ENCODE measurements at places on chromosomes 11 and 22.

DNA sequence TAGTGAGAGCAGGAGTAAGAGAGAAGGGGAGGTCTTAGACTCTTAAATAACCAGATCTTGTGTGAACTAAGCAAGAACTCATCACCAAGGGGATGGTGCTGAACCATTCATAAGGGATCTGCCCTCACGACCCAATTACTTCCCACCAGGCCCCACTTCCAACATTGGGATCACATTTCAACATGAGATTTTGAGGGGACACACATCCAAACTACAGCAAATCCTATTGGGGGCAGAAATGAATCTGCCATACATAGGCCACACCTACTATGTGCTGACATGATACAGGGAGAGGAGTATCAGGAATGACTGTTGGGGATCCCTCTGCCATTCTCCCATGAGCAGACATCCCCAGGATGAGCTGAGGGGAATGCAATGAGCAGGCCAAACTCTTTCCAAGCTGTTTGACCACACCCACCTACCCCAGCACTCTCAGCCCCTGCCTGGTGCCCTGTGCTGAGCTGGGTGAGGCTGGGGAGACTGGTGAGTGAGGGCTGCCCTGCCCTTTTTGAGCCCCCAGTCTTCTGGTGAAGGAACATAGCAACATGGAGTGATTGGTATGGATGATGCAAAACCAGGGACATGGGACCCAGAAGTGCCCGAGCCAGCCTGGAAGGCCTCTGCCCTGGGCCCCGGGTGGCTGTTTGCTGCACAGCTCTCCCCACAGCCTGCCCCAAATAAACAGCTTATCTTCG lies 1.2 kb upstream of the GTSE1 start:
- DNase-seq: no peak

DNA sequence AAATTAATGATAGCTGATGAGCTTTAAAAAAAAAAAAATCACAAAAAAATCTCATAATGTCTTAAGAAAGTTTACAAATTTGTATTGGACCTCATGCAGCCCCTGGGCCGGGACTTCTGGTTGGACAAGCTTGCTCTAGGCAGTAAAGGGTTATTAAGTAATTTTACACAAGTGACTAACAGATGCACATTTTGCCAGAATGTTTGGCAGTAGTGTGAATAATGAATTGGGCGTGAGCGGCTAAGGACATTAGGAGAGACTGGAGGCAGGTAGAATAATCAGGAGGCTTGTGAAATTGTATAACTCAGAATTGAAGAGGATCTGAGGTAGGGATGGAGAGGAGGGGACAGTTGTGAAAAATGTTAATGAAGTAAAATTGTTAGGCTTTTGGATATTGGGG lies 77.4 kb downstream of the HIPK3 start:
- no peak for DNase-seq

GRCh38 chr11:119643876-119644225 lies 85.1 kb downstream of the NECTIN1 start:
- no peak for DNase-seq

DNA sequence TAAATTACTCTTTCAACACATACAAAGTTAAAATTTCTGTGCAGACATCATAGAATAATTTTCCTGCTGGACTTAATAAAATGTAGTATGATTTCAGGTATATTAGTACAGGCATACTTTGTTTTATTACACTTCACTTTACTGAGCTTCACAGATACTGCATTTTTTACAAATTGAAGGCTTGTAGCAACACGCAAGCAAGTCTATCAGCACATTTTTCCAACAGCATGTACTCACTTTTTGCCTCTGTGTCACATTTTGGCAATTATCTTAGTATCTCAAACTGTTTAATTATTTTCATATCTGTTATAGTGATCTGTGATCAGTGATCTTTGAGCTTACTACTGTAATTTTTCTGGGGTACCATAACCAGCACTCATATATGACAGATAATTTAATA lies 44.5 kb downstream of the BBOX1 start:
- DNase-seq: no peak

DNA sequence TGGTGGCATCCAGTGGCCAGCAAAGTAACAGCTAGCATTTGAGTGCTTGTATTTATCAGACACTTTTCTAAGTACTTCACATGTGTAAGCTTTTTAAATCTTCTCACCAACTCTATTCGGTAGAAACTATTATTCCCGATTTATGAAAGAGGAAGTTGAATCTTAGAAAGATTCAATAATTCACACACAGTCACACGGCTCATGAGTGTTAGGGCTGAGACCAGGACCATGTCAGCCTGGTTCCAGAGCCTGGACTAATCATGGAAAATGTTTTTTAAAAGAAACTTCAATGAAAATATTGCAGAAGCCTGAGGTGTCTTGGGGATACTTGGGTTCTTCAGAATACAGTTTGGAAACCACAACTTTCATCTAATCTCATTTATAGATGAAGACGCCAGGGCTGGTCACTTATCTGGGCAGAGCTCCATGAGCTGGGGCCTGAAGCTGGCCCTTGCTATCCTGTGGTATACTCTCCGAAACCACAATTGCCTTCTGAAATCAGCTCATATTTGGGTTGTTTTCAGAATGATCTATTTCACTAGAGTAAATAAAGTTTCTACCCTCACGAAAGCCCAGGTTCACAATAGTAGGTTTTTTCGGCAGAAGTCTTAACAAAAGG lies 4.3 kb upstream of the CRTAM start:
- no peak for DNase-seq

Measured in osteocyte (in vitro differentiated cells).